ENCODE measurements at places on chromosomes 3 and 15.

DNA sequence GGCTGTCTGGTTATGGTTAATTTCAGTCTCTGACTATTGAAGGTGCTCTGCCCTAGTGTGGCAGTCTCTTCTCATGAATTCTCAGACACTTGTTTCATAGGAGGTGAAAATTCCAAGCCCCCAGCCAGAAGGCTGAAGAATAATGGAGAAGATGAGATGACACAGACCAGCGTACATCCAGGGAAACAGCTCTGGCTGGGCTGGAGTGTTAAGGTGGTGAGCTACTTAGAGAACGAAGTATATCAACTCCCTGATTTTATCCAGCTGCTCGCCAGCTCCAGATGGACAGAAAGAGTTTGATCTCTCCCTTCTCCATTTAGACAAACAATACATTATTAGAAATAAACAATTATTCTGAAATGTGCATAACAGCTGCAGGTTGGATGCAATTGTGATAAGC, 494.5 kb upstream of the RGMA start:
- DNase-seq, result no peak

- no peak for DNase-seq
These were observed 25.0 kb downstream of the TGFBR2 start for GRCh38 chr3:30631243-30631904.

GRCh38 chr15:69976366-69976994, 121.2 kb downstream of the TLE3 start:
- DNase-seq, result no peak

DNA sequence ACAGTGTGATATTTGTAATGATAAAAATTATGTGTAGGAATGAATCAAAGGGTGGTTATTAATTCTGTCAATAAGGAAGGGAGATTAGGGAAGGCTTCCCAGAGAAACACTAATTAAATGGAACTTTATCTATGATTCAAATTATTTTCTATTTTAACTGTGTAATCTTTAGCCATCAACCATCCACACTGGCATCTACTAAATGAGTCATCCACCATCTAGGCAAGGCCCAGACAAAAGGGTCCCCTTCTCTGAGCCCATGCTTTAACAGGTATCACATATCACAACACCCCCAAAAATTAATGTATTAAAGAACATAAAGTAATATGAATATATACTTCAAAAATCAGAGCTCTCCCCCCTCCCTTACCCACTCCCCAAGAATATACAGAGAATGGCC, 19.9 kb upstream of the TPM1 start:
- no peak for DNase-seq

DNA sequence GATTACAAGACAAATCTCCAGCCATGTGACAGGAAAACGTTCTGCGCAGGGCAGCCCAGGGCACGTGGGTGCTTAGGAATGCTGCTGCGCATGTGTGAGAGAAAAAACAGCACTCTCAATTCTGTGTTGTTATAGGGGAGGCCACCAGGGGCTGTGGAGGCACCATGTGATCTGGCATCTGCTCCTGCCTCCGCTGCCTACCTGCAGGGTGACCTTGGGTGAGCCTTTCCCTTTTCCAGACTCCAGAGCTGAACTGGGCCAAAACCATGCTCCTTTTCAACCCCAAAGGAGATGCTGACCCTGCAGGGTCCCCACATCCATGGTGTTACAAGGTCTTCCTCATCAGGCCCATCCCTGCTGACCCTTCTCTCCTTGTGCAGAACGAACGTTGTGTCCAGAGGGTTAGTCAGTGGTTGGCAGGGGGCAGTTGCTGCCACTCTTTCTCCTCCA, 81.5 kb upstream of the RASGRF1 start:
- no peak for DNase-seq

DNA sequence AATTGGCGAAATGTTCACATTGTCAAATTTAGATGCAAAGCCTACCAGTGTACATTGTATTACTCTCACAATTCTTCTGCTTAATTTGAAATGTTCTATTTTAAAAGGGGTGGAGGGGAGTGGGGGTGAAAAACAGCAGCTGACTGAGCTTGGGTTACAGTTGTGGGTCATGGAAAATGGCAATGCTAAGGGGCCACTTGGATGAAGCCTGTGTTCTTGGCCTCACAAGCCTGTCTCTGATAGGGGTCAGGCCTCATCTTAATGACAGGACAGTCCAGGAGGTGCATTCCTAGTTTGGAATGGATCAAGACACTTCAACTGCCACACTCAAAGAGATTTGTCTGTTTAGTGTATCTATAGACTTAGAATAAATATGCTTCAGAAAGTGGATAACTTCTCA, 158.2 kb downstream of the TNIK start:
- DNase-seq, result no peak

- no peak for DNase-seq
These were observed 14.2 kb upstream of the KCNMB3 start for GRCh38 chr3:179265092-179265491.

- DNase-seq, result no peak
These were observed 60.9 kb downstream of the PXYLP1 start for GRCh38 chr3:141292356-141293058.

DNA sequence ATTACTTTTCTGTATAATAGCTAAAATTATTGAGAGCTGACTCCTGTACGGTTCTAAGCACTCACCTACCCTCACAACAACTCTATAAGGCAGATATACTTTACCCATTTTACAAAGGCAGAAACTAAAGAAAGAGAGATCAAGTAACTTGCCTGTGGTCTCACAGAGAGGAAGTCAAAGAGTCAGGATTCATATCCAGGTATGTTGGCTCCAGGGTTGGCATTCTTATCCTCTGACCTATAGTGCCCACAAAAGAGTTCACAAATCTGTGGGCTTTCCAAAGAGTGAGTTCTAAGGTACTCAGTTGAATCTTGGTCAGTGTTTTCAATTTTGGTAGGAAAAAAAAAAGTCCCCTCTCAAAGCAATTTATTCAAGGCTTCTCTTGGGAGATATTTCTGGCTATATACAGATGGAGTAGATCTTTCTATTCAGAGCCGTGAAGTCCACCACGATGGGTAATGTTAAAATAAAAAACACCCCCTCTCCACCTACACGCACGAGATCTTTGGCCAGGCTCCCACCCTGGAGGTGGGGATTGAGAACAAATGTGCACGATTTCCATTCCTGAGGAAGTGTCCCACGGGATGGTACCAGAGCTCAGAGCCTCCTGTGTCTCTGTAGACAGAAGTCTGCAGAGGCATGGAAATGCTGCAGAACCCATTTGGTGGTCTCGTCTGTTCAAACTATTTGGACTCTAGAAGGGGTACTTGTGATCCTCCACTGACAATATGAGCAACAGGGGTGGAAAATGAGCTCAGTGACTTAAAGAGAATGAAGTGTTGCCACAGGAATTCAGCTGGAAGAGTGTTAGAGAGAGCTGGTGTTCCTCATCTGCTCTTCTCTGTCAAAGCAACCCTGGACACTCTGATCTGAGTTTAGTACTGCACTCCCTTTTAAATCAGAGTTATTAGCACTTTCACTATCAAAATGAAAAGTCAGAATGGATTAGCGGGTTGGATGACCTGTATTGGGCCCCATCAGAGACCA, 212.1 kb upstream of the EIF1B start:
- DNase-seq, result no peak

GRCh38 chr3:57706462-57706861, 13.6 kb upstream of the DENND6A start:
- DNase-seq, result no peak

- peak; percentile 12 for DNase-seq
These were observed 20.3 kb downstream of the KY start for GRCh38 chr3:134630506-134630905.

- no peak for DNase-seq
These were observed 328.5 kb downstream of the RBMS3 start for GRCh38 chr3:29609328-29609811.

GRCh38 chr15:42605796-42606195, 30.4 kb downstream of the STARD9 start:
- no peak for DNase-seq

DNA sequence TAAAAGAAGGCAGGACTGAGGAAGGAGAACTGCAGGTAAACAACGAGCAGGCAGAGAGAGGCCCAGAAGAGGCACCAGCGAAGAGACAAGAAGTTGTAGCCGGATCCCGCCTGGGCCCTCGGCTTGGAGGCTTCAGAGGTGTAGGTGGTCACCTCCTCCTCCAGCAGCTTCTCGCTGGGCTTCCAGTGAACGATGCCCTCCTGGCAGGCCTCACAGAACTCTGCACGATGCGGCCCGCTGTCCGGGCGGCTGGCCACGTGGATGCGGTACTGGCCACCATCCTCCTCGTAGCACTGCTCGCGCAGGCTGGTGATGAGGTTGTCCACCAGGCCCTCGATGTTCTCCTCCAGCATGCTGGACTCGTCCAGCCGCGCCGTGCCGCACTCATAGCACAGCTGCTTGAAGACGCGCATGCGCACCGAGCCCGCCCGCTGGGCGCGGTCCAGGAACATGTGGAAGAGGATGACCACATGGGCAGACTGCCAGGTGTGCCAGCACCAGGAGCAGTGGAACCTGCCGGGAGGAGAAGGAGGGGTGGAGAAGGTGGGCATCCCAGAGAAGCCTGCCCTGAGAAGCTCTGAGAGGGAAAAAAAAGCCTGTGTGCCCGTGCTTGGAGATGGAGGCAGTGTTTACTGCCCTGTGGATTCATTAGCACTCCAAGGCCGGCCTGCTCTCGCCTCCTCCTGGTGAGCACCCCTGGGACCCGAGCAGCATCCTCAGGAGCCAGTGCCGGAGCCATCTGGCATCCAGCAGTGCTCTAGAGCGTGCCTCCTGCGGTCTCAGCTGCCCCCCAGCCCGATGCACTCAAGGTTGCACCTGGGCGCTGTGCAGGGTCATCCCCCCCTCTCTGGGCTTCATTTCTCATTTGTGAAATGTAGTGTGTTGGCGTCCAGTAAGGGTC, 3.6 kb downstream of the RTP2 start:
- DNase-seq, result no peak

GRCh38 chr15:52114261-52115055, 1.9 kb upstream of the BCL2L10 start:
- DNase-seq, result no peak

GRCh38 chr3:64647825-64648224, 40.0 kb downstream of the ADAMTS9 start:
- no peak for DNase-seq

DNA sequence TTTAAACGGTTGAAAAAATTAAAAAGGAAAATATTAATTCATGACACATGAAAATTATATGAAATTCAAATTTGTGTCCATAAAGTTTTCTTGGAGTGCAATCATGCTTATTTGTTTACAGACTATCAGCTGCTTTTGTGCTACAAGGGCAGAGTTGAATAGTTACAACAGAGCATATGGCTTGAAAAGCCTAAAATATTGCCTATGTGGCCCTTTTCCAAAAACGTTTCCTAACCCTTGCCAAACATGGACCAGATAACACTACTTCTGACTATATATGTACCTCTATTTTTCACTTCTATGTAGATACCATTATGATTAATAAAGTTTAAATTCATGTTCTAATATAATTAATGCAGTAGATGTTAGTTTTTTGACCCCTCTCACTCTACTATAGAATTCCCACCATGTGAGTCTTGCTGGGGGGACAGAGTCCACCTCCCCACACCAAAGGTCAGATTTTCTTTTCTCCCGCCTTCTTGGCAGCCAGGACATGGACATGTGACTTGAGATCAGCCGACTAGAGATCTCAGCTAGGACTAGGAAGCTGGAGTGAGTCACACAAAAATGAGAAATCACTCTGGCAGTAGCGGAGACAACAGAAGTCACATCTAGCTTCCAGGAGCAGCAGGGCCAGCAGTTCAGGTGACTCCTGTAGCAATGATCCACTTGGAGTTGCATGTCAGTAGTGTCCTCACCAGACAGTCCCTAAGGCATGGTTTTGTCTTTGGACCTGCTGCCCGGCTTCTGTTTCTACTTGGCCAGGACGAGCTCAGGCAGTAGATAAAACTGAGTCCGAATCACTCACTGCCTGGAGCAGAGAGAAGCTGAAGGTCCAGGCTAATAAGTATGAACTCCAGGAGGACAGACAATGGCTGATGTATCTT, 22.4 kb downstream of the CIAO2A start:
- no peak for DNase-seq

DNA sequence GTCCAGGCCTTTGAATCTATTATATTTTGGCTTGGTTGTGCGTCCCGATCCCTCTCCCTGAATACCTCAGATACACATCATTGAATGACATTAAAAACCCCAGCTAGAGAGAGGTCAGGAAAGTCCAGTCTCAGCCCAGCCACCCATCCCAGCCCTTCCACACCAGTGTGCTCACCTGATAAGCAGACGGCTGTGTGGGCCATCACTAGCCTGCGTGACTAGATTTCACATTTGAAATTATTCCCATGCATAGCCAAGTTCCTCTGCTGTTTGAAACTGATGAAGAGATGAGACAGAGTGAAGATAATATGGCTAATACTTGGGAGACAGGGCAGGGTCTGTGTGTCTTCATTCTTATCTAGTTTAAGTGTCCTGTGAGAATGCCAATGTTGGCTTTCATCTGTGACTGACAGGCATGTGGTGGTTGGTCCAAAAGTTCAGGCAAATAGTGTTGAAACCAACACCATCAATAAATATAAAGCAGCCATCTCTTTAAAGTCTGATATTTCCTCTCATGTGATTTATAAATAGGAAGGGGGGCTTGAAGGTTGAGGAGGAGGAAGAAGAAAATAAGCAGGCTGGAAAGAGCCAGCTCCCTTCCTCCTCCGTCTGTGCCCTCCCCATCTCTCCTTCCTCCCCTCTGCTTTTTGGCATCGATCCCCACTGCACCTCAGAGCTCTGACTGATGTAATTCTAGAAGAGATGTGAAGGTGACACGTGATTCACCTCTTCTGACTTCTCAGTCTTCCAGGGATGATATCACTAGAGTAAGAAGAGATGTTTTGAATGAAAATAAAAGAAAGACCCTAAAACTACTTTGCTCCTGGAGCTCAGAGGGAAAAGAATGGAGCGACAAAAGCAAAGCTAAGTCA, 5.1 kb downstream of the FAM43A start:
- DNase-seq, result no peak

DNA sequence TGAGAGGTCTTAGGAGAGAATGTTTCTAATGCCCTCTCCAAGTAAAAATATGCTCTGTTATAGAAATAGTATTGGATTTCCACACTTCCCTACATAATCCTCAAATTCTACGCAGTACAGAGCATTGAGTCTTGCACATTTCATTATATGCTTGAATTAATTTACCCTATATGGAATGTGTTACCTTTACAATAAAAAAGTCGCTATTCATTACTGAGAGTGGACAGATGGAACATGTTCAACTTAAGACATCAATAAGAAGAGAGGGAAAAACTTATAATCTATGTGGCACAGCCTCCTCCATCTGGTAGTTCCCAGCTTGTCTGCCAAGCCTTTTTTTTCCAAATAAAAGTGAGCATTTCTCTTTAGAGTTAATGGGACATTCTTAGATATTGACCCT, 417.9 kb downstream of the MECOM start:
- no peak for DNase-seq

DNA sequence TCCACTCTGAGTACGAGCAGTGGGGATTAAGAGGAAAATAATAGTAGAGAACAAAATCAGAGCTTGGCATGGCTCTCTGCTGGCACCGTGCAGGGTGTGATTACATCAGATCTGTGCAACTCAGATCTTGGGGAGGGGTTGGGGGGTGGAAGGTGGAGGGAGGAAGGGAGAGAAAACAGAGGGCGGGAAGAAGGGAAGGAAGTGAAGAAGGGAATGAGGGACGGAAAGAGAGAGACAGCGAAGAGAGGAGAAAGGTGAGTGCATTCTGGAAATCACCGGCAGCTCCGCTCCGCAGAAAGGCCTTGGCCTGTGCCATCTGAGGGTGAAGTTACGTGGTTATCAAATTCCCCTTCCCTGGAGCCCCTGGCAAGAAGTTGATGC, 31.0 kb upstream of the ADAMTS17 start:
- DNase-seq, result no peak

GRCh38 chr15:81171286-81171685, 25.4 kb upstream of the IL16 start:
- no peak for DNase-seq
